NCI-H345 (cell line): ENCODE measurements at places on chromosomes 4 and X.
A peak's percentile ranks its signal among the peaks of the same experiment; 100 is the strongest.

GRCh38 chrX:153830640-153831428 is 490 bp upstream of the PDZD4 start:
- peak; percentile 36 for DNase-seq

GRCh38 chrX:95678679-95679078 is 1006.0 kb upstream of the DIAPH2 start:
- DNase-seq = no peak

- no peak for DNase-seq
Observed at GRCh38 chr4:146330392-146330791, 116.1 kb downstream of the REELD1 start.

DNA sequence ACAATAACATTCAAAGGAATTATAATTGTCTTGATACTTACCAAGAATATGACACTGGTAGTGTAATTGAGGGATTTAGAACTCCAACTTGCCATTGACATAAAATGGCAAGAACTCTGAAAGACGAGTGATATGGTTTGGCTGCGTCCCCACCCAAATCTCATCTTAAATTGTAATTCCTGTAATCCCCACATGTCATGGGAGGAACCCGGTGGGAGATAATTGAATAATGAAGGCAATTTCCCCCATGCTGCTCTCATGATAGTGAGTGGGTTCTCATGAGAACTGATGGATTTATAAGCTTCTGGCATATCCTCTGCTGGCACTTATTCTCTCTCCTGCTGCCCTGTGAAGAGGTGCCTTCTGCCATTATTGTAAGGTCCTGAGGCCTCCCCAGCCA is 1536.4 kb downstream of the TECRL start:
- DNase-seq = no peak

GRCh38 chr4:2348786-2349185 is 69.7 kb downstream of the ZFYVE28 start:
- no peak for DNase-seq

DNA sequence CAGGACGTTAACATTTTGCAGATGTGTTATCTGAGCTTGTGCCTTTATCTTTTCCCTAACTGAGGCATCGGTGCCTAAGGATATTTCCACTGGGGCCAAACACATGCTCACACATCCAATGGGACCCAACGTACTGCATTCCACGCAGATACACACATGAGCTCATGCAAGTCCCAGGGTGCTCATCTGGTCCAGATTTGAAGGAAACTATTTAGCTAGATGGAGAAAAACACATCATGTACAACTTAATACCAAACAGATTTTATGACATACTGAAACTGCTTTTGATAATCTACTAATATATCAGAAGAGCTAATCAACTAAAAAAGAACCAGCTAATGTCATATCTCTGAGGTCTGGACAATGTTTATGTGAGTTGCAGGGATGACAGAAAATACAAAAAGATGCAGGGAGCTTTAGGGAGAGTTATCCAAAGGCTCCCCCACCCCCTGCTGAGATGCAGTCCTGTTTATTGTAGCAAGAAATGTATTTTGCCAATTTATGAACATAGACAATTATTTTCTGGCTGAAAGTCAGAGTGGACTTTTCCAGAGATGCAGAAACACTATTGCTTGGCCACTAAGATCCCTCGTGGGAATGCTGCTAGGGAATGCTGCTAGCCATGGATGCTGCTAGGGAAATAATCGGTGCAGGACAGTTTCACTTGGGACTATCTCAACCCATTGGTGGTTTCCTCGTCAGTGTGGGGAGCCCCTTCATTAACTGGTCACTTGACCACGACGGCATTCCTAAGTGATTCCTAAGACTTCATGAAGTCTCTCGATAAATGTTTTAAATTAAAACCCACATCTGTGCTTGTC is 172.8 kb downstream of the SMIM20 start:
- no peak for DNase-seq

DNA sequence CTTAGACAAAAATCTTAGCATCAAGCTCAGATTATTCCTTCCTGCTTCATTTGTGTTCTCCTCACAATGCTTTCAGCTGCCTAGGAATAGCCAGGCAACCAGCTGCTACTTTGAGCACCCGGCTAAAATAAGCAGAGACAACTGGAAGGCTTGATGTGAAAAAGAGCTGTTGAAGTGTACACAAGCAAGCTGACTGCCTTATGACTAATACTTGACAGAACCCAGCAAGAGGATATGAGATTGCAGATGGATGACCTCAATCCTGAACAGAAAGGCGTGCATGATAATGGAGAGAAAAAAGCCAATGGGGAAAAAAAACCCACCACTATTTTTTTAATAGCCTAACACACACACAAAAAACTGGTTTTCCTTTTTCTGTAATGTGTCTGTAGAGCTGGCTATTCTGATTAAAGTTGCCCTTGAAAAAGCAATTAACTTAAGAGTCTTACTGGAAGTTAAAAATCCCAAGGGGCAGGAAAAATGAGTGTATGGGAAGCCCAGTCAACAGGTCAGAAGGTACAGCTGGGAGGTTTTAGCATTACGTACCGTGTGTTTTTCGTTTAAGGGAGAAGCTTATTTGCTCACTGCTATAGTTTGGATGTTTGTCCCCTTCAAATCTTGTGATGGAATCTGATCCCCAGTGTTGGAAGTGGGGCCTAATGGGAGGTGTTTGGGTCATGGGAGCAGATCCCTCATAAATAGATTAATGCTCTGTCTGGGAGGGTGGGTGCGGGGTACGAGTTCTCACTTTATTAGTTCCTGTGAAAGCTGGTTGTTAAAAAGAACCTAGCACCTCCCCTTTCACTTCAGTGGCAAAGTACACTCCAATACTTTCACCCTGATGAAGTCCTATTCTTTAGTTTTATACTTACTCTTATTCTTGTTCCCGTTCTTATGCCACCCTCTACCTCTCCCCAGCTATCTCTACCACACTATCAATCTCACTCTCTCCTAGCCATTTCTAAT is 37.1 kb upstream of the HERC6 start:
- DNase-seq = peak; percentile 44

DNA sequence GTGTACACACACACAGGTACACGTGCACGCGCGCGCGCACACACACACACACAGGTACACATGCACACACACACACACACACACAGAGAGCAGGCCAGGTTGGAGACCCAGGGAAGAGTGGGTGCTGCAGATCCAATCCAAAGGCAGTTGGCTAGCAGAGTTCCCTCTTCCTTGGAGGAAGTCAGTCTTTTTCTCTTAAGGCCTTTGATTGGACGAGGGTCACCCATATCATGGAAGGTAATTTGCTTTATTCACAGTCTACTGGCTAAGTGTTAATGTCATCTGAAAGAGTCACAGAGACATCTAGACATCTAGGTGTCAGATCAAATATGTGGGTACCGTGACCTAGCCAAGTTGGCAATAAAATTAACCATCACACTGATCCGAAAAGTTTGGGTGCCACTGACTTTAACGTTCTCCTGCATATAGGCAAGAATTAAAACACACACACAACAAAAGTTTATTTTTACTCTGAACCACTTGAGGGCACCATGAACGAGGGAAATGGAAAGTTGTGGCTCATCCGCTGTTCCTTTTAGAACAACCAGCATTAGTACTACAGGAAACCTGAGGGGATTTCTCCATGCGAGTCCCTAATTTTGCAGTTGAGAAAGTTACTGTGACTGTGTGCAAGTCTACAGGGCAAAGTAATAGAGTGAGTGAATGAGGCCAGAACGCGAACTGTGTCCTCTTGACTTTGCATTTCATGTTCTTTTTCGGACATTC is 66.0 kb upstream of the STOX2 start:
- DNase-seq = no peak

GRCh38 chrX:16113978-16114565 is 9.3 kb upstream of the GRPR start:
- DNase-seq = no peak

- DNase-seq = no peak
Observed at GRCh38 chrX:19697416-19697815, 182.1 kb upstream of the MAP3K15 start.

DNA sequence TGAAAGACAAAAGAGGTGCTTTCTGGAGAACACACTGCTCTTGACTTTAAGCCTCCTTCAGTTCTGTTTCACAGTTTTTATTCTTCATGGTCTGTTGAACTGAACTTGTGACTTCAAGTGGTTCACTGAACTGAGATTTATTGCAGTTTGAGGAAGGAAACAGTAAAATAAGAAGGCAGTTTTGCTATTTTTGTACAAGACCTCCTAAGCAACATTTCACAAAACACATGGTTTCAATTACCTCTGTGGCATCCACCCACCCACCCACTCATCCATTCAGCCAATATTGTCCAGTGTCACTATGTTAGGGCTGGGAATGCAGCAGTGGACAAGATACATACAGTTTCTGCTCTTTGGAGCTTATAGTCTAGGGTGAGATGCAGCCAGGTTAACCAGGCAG is 131.3 kb downstream of the IL1RAPL2 start:
- DNase-seq = no peak

GRCh38 chrX:108442901-108443464 is 3.3 kb downstream of the COL4A5 start:
- peak; percentile 66 for DNase-seq

DNA sequence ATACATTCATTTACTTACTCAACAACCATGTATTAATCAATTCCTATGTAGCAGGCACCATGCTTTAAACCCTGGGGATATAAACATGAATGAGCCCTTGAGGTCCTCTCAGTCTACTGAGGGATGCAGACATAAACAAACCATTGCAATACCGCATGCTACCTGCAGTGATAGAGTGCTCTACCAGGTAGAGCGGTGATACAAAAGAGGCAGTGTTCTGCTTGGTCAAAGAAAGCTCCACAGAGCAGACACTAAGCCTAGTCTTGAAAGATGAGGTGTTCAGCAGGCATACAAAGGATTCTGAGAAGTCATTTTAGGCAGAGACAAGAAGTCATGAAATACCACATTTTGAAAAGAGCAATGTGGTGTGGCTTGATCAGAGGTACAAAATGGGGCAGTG is 26.9 kb upstream of the AMOT start:
- peak; percentile 9 for DNase-seq

GRCh38 chr4:89294573-89295269 is 12.9 kb downstream of the GPRIN3 start:
- DNase-seq = no peak

DNA sequence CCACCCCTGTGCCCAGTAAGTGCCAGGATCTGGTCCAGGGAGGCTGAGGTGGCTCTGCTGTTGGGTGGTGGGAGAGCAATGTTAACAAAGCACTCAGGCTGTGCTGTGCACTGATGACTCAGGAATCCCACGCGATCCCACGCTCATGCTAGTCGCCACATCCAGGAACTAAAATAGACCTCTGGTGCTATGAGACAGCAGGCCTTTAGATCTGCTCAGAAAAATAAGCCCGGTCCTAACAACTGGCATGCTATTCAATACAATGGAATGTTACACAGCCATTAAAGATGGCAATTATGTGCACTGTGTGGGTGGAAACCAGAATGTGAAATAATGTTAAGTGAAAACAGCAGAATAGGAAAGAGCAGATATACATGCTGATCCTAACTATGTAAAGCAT is 26.0 kb downstream of the ARL13A start:
- DNase-seq = no peak

- no peak for DNase-seq
Observed at GRCh38 chrX:101357166-101357795, 8.7 kb upstream of the TIMM8A start.

DNA sequence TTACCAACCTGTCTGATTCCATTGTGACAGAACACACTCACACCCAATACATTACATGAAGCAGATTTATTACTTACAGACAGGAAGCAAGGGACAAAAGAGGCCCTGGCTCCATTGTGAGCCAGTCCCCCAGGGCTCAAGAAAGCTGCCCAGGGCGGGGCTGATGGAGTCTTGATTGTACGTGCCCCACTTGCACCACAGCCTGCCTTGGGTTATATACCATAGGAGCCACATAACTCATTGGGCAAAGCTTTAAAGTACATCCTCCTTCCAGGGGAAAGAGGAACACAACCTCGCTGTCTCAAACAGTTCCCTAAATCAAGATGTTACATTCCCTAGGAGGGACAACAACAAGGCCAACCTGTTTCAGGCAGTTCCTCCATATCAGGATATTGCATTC is 3.4 kb upstream of the ZRSR2 start:
- no peak for DNase-seq

GRCh38 chr4:72857787-72858186 is 211.7 kb downstream of the COX18 start:
- DNase-seq = no peak

- DNase-seq = no peak
Observed at GRCh38 chr4:151599863-151600262, 160.9 kb downstream of the GATB start.

- DNase-seq = peak; percentile 11
Observed at GRCh38 chrX:55135171-55135570, 46.4 kb downstream of the PAGE2 start.

DNA sequence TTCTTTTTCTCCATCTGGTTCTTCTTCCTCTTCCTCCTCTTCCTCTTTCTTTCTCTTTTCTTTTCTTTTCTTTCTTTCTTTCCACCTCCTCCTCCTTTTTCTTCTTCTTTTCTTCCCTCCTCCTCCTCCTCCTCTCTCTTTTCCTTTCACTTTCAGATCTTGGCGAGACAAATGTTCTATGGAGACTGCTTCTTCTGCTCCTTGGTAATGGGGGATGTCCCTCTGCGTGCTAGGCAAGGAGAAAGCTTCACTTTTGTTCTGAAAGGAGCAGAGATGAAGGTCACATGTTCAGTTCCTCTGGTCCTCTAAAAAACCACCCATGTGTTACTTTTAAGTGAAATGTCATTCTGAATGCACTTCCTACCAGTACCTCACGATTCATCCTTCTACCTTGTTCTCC is 33.2 kb downstream of the NBDY start:
- DNase-seq = no peak

- no peak for DNase-seq
Observed at GRCh38 chr4:75696071-75696470, 22.9 kb upstream of the G3BP2 start.

- DNase-seq = no peak
Observed at GRCh38 chrX:65610040-65610439, 57.4 kb upstream of the MSN start.

DNA sequence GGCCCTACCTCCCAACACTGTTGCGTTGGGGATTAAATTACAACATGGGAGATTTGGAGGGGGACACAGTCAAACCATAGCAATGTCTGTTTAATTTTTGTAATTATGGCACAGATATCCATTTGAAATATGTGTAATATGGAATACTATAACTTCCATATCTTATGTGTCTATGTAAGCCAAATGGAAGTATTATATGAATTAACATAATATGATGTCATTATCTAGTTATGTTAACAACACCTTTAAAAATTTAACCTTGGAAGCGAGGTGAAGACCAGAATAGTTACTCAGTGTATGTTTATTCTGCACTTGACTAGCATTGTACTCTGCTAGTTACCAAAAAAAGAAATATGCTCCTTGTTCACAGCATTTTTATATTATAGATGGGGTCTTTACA is 4.3 kb downstream of the SMARCA5 start:
- no peak for DNase-seq

GRCh38 chrX:153406011-153406410 is 4.9 kb upstream of the PNMA6E start:
- no peak for DNase-seq
